ENCODE measurements at places on chromosomes 3 and 15. TPM values are rescaled to one million over a fixed set of nuclear protein-coding genes. Genes with fewer than 3 reads are reported as not detected.

MKRN3 gene
- 0.46 TPM for total RNA-seq

RAD18 gene
- total RNA-seq: 51.6 TPM

GRCh38 chr3:16286161-16286560 is 21.1 kb downstream of the OXNAD1 start:
- peak; percentile 78 for DNase-seq

DNA sequence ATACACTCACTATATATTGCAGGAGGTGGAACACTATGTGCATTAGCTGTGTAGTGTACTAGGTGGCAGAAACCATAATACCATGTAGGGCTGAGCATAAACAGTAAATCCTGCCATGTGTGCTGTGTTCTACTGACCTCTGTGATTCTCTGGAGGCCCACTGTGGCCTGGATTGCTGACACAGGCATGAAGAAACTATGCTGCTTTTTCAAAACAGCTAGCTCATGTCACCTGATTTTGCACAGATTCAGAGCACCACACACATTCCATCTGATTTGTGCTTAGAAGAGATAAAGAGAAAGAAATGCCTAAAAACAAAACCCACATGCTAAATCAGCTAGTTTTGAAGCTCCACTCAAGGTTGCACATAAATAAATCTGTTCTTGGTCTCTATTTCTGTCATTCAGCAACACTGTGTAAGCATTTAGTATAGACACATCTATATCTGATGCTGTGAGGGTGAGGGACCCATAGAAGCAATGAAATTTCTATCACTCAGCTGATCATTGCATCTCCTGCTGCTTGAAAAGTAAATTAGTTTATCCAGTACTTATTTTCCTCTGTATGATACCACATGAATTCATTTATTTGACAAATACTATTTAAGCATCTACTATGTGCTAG is 1007.7 kb upstream of the SEMA6D start:
- DNase-seq: no peak

- DNase-seq: no peak
These were observed 19.0 kb downstream of the KNL1 start for GRCh38 chr15:40613080-40613479.

GRCh38 chr3:119125342-119125741 is 20.6 kb upstream of the TEX55 start:
- DNase-seq: no peak

GRCh38 chr3:16545413-16546185 is 32.1 kb upstream of the RFTN1 start:
- no peak for DNase-seq
